ENCODE measurements at places on chromosomes 4 and X. TPM values are rescaled to one million over a fixed set of nuclear protein-coding genes. Genes with fewer than 3 reads are reported as not detected.

LAGE3 gene
- 10.3 TPM for total RNA-seq

SUPT20HL2 gene
- not detected for total RNA-seq

EVC gene
- total RNA-seq, result 23.2 TPM

NDNF gene
- 121 TPM for total RNA-seq

Measured in lung (tissue), 17 donors.